Stimulated activated CD4-positive, alpha-beta T cell treated with anti-CD3 and anti-CD28 coated beads, Interleukin-1b, Interleukin-23, amount 100 ng/mL, for 4 hours (primary cell): ENCODE measurements at places on chromosomes 13 and 19.

DNA sequence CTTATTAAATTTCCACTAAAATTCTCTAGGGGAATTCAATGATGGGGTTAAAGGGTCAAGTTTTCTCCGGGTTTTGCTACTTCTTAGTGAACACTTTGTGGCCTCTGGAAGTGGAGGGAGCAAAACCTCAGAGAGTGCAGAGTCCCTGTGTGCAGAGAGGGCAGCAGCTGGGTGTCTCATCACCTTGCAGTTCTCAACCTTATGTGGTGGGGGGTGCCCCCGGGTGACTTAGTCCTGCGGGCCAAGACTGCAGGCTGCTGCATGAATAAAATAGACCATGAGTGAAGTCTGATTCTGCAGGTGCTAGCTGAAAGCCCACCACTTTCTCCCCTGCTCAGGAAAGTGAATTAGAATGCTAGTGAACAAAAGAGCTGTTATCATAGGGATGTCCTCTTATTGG lies 191.6 kb downstream of the DLEU7 start:
- no peak for DNase-seq

DNA sequence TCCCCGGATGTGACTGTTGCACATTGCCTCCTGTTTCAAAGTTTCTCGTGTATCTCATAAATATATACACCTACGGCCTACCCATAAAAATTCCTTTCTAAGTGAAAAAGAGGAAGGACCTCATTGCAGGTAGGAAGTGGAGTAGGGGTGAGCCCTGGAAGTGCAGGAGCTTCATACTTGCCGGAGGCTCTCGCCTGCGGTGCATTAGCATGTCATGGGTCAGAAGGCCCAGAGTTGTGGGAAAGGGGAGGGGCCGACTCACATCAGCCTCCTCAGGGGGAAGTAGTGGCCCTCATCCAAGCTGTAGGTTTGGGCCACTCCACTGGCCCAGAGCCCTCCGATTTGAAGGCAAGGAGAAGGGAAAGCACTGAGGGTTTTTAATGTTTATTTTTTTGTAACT lies 26.0 kb upstream of the IRS2 start:
- DNase-seq = no peak

DNA sequence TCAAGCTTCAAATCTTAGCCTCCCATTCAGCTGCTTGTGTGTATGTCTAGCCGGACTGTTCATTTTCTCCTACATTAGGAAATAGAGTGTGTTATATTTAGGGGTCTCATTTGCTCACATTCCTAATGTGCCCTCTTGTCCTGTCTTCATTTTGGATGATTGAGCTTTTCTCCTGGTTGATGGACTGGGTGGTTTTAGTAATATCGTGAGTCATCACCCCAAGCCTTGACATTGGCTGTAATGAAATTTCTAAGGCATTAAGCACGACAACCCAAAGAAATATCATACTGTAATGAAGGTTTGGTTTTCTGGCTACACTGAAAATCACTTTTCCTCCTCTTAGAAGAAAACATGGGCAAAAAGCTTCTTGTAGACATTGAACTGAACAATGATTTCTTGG lies 110.7 kb upstream of the WASF3 start:
- DNase-seq = no peak

DNA sequence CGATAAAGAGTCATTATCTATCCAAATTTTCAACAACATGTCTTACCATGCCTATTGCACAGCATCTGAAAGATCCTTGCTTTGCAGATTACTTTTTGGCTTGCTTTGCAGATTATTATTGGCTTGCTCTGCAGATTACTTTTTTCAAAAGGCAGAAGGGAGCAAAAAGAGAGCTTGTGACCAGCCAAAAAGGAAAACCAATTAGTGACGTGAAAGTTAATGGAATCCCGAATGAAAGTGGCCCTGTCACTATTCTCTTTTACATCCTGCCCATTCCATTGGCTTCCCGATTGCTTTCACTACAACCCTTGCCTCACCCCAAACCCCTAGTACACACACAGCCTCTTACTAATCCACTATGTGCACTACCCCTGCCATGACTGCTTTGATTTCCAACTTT lies 81.3 kb downstream of the LHFPL6 start:
- DNase-seq = no peak

DNA sequence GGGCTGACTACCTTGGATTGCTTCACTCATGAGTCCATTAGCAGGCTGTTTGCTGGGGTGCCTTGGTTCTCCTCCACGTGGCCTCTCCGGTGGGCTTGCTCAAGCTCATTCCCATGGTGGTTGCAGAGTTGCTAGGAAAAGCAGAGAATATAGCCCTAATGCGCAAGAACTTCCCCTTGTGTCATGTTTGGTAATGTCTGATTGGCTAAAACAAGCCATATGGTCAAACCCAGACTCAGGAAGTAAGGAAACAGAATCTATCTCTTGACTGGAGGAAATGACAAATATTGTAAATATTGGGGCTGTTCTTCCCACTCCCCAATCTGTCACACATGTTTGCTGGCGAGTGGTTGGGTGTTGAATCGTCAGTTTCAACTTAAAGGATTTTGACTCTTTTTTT lies 12.1 kb downstream of the NFILZ start:
- DNase-seq = no peak

GRCh38 chr13:40101708-40102359 lies 446.4 kb downstream of the COG6 start:
- DNase-seq = no peak

DNA sequence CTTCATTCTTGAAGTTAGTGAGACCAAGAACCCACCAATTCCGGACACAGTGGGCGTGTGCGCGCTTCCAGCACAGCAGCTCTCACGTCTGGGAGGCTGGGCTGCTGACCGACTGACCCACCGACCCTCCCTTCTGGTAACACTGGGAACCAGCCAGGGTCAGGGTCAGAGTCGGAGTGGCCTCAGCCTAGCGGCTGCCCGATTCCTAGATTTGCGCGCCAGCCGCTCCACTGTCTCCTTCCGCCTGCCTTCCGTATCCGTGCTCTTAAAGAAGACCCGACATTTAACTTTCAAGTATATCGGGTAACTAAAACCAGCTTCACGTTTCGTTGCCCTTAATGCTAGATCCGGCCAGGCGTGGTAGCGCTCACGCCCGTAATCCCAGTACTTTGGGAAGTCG lies 41.1 kb downstream of the SERP2 start:
- no peak for DNase-seq

GRCh38 chr13:82477436-82477835 lies 1404.8 kb downstream of the SLITRK1 start:
- no peak for DNase-seq

GRCh38 chr13:46321494-46322225 lies 65.4 kb downstream of the RUBCNL start:
- DNase-seq = peak; percentile 60

GRCh38 chr13:107827840-107828549 lies 387.3 kb downstream of the LIG4 start:
- DNase-seq = no peak

DNA sequence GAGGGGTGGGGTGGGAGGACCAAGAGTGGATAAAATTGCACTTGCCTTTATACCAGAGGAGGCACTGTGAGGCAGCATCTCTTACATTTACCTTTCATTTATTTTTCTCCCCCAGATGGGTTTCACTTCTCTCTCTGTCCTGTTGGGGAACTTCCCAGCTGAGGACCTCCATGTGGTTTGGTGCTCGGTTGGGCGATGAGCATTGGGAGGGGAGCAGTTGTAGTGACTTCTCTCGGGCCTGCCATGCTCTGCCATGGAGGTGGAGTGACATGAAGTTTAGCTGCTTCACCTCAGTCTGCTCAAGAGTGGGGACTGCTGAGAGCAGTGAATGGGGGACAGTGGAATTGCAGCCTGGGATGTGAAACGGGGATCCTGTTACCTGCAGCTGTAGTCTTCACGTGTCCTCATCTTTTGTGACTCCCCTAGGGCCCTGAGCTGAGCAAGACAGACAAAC lies 23.1 kb upstream of the CXCL17 start:
- no peak for DNase-seq

DNA sequence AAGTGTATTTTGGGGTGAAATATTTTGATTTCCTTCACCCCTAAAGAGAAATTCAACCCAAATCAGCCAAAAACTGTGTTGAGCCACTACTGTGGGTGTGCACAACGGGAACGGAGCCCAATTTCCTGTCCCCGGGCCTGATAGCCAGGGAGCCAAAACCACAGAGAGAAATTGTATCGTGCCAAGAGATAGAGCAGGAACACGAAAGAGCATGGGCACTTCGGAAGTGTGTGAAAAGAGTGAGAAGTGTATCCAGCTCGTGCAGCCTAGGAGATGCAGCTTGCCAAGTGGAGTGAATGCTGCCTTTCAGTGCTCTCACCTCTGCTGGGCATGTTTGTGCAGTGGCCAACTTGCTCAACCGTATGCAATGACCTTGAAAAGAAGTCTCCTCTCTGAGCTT lies 19.4 kb upstream of the PLEKHF1 start:
- no peak for DNase-seq

DNA sequence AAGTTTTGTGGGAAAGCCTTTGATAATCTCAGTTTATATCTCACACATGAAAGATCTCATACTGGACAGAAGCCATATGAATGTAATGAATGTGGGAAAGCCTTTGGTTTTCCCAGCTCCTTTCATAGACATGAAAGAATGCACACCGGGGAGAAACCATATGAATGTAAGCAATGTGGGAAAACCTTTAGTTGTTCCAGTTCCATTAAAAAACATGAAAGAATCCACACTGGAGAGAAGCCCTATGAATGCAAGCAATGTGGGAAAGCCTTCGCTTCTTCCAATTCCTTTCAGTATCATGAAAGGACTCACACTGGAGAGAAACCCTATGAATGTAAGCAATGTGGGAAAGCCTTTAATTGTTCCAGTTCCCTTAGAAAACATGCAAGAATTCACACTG lies 54.8 kb downstream of the ZNF627 start:
- no peak for DNase-seq

DNA sequence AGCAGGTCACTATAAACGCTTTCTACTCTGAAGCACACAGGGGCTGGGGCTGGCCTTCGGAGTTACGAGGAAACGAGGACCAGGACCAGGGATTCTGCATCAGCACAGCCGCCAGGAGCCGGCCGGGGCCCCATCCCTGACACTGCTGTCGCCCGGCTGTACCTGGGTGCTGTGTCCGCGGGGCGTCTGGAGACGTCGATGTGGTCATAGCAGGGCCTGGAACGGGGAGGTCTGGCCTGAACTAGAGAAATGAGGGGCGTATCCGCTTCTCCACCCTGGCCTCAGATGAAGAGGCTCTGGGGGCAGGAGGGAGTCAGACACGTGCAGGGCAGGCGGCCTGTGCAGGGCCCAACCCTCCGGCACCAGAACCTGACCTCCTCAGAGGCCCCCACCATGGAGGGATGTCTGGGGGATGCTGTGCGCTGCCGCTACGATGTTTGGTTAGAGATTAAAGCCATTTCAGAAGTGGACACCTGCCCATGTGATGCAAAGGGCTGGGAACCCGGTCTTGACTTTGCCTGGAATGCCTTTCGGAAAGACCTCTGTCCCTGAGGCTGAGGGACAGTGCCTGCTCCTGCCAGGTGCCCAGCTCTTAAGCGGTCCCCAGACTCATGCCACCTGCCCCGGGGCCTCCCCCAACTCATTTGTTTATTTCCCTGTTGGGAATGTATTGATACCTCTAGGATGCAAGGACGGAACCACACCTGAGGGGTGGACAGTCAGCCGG lies 21.4 kb downstream of the GAS6 start:
- DNase-seq = no peak

GRCh38 chr19:13839938-13840304 lies 37.0 kb upstream of the NANOS3 start:
- DNase-seq = no peak

GRCh38 chr13:30175166-30175565 lies 132.2 kb downstream of the KATNAL1 start:
- DNase-seq = no peak

DNA sequence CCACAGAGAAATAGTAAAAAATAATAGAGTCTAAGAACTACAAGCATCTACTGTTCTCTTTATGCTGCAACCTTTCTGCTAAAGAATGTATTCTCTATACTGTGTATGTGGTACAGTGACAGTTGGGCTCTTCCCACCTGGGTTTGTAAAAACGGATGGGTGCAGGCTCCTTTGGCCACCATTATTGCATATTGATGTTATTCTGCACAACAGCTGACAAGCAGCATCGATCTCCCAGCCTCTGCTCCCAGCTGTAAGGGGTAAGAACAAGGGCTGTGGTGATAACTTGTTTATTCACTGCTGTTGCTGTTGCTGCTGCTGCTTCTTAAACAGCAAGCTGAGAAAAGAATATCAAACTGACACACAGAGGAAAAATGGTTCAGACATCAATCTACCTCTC lies 56.1 kb downstream of the KCNRG start:
- DNase-seq = no peak

DNA sequence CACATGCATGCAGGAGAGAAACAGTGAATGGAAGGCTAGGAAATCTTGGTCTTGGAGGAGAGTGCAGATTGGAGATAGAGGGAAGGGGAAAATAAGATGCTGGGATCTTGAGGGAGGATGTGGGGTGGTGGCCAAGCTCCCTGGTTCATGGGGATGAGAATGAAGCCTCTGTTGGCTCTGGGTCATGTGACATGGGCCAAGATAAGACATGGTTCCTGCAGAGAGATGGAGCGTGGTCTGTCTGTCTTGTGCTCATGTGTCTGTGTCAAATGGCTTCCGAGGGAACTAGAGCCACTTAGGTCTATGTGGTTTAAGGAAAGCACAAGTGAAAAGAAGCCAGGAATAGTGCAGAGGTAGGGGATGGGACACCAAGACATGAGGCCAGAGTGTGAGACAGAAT lies 30.8 kb upstream of the FFAR2 start:
- DNase-seq = no peak

- no peak for DNase-seq
Measured at GRCh38 chr19:1027650-1028061, 1.2 kb downstream of the CNN2 start.

GRCh38 chr19:18863843-18864362 lies 32.1 kb downstream of the CERS1 start:
- DNase-seq = no peak

DNA sequence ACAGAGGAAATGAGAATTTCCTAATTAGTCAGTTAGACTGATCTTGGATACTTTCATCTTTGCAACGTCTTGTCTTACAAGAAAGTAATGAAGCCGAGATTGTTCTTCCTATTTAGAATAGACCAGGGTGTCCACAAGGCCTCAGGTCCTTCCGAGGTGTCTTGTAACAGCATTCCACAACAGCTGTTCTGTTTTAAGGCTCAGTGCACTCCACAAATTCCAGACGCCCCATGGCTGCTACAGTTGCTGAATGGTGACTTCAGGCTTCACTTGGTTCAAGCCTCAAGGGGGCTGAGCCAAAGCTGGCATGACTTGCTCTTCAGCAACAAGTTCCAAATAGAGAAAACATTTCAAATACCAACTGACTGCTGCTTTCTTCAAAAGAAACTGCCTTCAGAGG lies 143.4 kb downstream of the SHISA2 start:
- DNase-seq = no peak
